Stimulated activated CD4-positive, alpha-beta T cell treated with anti-CD3 and anti-CD28 coated beads, Interleukin-12 subunit alpha, Interleukin-12 subunit beta, amount 100 ng/mL, for 4 hours (primary cell): ENCODE measurements at places on chromosomes 7 and 10.

DNA sequence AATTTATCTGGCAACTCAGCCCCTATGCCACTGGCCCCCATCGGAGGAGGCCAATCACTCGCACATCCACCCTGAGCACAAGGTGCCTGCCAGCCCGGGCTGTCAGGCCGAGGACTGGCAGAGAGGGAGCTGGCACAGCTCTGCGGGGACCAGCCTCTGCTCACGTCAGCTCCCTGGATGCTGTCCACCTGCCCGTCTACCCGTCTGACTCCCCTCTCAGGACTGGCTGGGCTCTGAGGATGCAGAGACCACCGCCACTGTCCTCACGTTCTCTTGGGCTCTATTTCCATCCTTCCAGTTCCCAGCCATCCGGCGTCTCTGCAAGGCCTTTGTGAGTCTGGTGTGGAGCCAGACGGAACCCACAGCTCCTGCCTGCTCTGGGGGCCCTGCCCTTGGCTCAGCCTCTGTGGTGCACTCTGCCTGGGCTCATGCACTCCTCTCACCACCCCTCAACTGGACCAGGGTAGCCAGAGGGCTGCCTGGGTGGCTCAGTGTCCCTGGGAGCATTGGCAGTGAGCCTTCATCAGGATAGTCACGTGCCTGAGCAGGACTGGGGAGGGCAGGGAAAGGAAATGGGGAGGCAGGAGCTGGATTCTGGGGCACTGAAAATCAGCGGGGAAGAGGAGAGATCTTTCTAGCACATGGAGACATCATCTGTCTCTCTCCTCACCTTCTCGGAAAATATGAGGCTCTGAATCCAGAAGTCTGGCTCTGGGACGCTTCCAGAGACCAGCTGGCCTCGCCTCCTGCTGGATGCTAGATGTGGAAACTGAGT lies 38.0 kb upstream of the PCBD1 start:
- no peak for DNase-seq

GRCh38 chr7:158956805-158957509 lies 100.6 kb downstream of the DYNC2I1 start:
- no peak for DNase-seq

DNA sequence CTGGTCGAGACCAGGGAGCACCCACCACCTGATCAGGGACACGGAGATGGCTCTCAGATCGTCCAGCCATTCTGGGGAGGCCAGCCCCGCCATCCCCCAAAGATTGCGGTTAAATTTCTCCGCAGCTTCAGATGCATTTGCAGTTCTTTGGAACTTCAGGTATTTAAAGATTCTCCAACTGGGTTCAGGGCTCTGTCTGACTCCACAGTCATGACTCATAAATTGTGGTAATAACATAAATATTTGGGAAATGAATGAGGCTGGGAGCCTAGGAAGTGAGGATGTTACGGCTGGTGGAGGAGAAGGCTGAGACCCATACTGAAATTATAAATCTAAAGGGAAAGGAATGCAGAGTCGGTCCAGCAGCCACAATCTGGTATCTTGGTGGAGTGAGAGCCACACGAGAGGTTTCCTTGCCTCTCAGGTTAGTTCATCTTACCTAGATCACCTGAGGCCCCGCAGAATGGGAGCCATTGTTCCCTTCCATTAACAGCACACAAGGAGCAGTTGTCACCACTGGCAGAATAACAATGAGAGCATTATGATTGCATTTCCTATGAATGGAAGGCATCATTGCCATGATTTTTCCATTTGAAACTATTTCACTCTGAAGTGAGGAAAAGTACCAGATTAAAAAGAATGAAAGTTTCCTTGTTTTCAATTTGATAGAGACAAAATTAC lies 26.7 kb upstream of the DNAJB6 start:
- DNase-seq: no peak

- no peak for DNase-seq
These were observed 219.6 kb upstream of the SHH start for GRCh38 chr7:156031679-156032478.

DNA sequence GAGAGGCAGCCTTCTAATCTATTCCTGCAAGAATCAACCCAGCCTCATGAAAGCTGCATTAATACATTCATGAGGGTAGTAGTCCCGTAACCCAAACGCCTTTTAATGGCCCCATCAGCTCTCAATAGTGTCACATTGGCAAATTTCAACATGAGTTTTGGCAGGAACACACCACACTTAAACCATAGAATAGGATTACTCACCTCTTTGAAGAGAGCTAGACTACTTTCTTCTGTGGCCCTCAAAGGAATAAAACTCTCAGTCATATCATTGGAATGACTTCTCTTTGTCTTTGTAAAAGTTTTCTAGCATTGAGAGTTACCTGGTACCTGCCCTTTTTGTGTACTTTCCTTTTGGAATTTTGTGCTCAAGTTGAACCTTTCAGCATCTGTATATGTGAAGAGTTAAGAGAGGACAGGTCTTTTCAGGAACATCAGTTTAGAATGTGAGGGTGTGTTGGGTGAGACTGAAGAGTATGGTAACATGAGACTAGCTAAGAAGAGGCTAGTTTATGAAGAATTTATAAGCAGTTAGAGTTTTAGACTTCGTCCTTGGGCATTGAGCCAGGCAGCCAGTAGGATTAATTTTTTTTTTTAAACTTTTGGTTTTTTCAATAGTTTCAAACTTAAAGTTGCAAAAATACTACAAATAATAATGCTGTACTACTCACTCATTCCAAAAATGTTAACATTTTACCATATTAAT lies 92.6 kb downstream of the MLLT10 start:
- no peak for DNase-seq

- DNase-seq: no peak
These were observed 4.7 kb upstream of the RABGEF1 start for GRCh38 chr7:66735850-66736249.

GRCh38 chr7:126040114-126041045 lies 1110.8 kb upstream of the POT1 start:
- no peak for DNase-seq

DNA sequence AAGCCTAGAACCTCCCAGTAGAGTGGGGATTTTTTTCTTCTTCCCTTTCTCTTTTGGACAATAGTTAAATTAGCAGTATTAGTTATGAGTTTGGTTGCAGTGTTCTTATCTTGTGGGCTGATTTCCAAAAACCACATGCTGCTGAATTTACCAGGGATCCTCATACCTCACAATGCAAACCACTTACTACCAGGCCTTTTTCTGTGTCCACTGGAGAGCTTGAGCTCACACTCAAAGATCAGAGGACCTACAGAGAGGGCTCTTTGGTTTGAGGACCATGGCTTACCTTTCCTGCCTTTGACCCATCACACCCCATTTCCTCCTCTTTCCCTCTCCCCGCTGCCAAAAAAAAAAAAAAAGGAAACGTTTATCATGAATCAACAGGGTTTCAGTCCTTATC lies 5.4 kb downstream of the OPN1SW start:
- DNase-seq: no peak

DNA sequence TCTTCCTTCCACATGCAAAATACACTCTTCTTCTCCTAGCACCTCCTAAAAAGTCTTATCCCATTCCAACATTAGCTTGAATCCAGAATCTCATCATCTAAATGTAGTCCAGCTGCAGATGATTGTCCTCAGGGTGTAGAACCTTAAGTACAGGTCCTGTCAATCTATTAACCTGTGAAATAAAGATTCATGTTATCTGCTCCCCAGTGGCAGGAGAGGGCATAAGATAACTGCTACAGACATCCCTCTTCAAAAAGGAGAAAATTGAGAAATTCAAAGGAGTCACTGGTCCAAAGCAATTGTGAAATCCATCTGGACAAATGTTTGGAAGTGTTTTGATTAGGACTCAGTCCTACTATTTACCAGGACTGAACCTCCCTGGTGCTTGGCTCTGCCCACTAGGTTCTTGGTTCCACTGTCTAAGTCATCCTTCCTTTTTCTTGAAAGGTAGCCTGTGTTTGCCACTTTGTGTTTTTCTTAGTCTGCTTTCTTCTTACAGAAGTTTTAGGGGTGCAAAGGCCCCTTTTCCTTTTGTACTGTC lies 96.2 kb downstream of the ADD3 start:
- no peak for DNase-seq

GRCh38 chr10:26556748-26557640 lies 118.9 kb downstream of the APBB1IP start:
- DNase-seq: no peak

DNA sequence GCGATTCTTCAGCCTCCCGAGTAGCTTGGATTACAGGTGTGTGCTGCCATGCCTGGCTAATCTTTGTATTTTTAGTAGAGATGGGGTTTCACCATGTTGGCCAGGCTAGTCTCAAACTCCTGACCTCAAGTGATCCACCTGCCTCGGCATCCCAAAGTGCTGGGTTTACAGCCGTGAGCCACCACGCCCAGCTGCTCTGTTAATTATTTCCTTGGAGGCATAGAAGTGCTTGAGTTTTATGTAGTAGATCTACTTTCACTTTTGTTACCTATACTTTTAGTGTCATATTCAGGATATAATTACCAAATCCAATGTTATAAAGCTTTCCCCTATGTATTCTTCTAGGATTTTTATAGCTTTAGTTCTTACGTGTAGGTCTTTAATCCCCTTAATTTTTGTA lies 1093.0 kb downstream of the GATA3 start:
- no peak for DNase-seq

DNA sequence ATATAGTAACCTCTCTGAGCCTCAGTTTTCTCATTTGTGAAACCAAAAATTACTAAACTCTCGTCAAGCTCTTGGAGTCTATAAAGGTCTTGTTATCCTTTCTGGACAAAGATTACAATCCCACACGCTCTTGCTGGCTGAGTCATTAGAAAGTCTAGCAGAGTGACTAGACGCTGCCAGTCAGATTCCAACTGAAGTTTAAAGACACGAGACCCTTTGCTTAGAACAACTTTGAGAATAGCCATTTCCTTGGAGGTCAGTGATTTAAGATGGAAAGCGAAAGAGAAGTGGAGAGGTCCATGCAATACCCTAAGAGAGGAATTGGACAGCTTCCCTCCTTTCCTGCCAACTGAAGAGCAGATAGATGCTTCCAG lies 119.5 kb downstream of the APBB1IP start:
- DNase-seq: no peak

DNA sequence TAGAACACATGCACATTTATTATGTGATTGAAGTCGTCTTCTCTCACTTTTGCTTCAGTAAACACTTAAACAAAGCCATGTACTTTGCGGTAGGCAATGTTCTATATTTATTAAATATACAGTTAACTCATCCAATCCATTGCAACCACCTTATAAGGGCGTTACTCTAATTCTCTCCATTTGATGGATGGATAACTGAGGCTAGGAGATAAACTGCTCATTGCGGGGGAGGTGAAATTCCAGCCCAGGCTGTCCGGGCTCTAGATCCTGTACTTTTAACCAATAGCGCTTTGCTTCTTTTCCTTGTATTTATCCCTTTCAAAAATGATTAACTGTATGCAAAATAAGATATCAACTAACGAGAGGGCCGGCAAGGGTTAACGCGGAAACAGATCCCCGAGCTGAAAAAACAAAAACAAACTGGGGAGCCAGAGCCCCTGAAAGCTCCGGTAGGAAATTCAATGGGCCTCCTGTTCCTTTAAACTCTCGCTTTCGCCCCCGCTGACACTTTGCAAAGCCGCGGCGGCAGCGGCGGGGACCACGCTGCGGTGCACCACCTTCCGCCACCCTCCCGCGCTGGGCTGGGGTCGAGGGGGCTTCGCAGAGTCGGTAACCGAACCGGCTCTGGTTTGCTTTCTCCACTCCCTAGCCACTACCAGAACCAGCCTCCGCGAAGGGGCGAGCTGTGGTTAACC lies 1.0 kb upstream of the PLXDC2 start:
- DNase-seq: no peak

- no peak for DNase-seq
These were observed 14.1 kb downstream of the ESYT2 start for GRCh38 chr7:158815083-158815799.

- no peak for DNase-seq
These were observed 7.0 kb upstream of the TMEM243 start for GRCh38 chr7:87226495-87226894.

DNA sequence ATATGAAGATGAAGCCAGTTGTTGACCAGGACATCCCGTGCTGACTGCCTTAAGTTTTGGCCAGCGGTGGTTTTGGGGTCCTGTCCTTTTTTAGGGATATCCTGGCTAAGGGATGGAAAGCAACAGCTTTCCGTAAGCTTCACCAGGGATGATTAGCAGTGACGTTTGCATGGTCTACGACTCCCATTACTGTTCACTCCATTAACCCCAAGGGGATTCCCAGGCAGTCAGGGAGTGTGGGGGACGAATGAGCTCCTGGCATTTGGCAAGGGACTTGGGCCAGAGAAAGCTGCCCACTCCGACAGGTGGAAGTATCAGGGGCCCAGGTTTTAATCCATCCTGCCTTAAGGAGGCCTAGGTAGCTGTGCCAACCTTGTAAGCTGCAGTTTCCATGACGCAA lies 66.8 kb downstream of the ITGB1 start:
- no peak for DNase-seq

GRCh38 chr7:77561352-77561751 lies 24.3 kb downstream of the PTPN12 start:
- DNase-seq: no peak

GRCh38 chr10:11468126-11468742 lies 143.2 kb downstream of the USP6NL start:
- DNase-seq: no peak

DNA sequence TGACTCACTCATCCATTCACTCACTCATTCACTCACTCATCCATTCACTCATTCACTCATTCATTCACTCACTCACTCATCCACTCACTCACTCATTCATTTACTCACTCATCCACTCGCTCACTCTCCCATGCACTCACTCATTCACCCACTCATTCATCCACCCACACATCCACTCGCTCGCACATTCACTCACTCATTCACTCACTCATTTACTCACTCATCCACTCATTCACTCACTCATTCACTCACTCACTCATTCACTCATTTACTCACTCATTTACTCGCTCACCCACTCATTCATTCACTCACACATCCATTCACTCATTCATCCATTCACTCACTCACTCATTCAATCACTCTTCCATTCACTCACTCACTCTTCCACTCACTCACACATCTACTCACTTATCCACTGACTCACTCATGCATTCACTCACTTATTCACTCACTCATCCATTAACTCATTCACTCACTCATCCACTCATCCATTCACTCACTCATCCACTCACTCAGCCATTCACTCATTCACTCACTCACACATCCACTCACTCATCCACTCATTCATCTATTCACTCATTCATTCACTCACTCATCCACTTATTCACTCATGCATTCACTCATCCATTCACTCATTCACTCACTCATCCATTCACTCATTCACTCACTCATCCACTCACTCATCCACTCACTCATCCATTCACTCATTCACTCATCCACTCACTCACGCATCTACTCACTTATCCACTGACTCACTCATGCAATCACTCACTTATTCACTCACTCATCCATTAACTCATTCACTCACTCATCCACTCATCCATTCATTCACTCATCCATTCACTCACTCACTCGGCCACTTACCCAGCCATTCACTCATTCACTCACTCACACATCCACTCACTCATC lies 74.0 kb downstream of the CARD11 start:
- no peak for DNase-seq
